ENCODE measurements at places on chromosomes 6 and 20.

DNA sequence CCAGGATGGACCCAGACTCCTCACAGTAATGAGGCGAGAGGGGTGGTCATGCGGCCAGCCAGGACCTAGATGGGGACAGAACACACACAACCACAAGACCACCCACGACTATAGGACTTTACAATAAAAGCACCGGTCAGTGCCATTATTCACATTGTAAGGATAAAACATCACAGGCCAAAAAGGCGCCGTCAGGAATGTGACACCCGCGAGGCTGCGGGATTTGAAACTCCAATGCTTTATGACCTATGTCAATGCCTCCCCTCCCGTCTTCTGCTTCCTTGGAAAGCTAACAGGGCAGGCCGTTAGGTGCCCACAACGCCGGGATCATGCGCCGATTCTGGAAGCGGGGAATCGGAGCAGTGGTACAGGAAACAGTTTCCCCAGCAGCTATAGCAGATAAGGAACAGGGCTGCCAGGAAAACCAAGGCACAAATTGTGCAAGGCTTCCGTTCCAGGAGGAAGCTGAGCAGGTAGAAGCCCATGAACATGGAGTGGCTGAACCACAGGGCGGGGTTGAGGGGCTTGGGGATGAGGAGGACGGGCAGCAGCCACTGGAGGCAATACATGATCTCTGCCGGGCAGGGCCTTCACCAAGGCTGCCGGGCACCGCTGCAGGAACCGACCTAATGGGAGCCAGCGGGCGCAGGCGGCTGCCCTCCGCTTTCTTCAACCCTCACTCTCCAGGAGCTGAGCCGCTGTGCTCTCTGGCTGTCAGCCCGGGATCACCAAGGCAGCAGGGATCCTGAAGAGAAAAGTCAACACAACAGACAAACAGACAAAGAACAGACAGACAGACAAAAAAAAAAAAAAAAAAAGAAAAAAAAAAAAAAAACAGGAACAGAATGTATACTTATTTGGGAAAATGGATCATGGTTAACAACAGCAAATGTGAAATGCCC, 2.2 kb upstream of the NNAT start:
- peak; percentile 78 for DNase-seq

- DNase-seq, result no peak
These were observed 33.0 kb downstream of the BACH2 start for GRCh38 chr6:90263633-90264032.

GRCh38 chr20:64131406-64131805, 24.0 kb upstream of the NPBWR2 start:
- DNase-seq, result peak; percentile 36

DNA sequence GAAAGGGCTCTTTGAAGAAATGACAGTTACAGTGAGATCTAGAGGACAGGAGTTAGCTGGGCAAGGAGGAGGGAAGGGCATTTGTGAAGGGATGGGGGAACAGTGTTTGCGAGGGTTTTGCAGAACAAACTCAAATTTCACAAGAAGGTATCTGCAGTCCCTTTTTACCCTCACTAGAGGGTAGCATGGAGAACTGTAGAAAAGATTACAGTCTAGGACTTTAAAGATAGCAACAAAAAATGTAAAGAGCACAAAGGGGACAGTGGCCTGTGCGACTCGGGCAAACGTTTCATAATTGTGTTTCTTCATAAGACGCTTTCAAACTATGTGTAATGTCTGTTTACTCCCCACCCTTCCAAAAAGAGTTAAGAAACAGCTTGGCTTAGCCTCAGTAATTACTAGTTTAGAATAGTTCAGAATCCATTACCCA, 21.2 kb upstream of the ASXL1 start:
- DNase-seq, result peak; percentile 59

DNA sequence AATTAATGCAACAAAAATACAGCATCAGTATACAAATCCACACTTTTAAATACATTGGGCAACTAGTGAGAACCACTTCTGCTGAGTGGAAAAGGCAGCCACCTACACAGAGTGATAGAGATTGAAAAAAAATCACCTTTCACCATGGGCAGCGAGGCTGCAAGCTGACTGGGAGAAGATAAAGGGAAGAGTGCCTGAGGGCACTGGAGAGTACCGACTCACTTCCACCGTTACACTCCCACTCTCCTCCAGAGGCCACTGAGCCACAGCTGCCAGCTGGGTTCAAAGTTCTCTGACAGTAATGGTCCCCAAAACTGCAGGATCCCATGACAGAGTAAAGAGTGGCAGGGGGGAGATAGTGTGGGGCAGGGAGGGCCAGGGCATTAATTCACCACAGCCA, 24.1 kb downstream of the PXT1 start:
- DNase-seq, result no peak

DNA sequence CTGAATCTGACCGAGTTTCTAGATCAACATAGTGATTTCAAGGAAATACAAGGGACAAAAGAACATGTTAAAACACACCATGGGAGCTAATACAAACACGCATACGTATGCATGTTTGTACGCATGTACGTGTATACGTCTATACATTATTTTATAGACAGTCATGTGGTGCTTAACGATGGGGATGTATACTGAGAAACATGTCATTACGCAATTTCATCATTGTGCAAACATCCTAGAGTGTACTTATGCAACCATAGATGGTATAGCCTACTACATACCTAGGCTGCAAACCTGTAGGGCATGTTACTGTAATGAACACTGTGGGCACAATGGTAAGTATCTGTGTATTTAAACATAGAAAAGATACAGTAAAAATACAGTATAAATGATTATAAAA, 25.0 kb upstream of the NELFCD start:
- DNase-seq, result no peak

DNA sequence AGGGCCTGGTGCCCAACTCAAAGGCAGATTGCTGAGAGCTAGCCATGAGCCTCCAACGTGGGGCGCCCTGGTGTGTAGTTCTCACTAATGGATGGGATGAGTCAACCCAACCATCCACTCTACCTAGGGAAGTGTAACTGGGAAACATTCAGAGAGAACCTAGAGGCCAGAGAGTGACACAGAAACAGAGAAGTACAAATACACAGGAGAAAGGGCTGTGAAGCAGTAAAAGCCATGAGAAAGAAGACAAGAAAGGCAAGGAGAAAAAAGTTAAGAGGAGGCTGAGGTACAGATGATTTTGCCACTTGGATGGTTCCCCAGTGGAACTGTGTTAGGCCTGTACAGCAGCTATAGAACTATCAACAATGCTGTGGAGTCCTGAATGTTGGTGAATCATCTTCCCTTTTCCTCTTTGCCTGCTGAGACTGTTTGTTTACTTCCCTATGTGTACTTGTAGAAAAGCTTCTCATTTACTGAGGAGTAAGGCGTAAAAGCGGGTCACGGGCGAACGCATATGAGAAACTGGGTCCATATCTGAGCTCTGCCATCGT, 39.0 kb downstream of the MAN1A1 start:
- DNase-seq, result peak; percentile 67

- DNase-seq, result no peak
These were observed 1.6 kb upstream of the TNFRSF6B start for GRCh38 chr20:63694584-63695423.

GRCh38 chr20:32674362-32674789, 635 bp upstream of the C20orf203 start:
- DNase-seq, result peak; percentile 80

- DNase-seq, result no peak
These were observed 15.8 kb downstream of the KLHL32 start for GRCh38 chr6:96940322-96940721.

GRCh38 chr20:53809217-53809616, 215.6 kb upstream of the ZNF217 start:
- DNase-seq, result no peak

- DNase-seq, result no peak
These were observed 25.2 kb downstream of the MEI4 start for GRCh38 chr6:77678048-77678447.

DNA sequence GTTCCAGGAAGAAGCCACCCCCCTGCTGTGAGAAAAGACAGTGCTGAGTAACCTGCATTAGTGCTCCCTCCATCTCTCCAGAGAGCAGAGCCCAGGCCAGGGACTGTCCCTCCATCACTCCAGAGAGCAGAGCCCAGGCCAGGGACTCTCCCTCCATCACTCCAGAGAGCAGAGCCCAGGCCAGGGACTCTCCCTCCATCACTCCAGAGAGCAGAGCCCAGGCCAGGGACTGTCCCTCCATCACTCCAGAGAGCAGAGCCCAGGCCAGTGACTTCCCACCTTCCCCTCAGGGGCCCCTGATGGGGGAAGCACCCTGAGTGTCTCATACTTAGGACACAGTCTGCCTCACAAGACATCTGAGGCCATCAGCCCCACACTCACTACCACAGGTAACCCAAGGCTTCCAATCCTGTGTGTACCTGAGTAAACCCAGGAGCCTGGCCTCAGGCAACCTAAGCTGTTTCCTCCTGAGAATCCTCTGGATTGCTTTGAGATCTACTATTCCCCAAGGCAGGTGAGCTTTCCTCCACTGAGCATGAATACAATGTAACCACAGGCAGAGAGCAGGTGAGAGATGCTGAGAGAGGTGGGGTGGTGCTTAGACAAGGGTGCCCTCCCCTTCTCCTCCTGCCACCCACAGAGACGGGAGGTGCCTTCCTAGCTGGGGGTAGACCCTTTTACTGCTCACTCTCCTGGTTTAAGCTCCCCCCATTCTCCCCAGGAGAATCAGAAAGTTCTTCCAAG, 4.9 kb downstream of the TBXT start:
- DNase-seq, result no peak

DNA sequence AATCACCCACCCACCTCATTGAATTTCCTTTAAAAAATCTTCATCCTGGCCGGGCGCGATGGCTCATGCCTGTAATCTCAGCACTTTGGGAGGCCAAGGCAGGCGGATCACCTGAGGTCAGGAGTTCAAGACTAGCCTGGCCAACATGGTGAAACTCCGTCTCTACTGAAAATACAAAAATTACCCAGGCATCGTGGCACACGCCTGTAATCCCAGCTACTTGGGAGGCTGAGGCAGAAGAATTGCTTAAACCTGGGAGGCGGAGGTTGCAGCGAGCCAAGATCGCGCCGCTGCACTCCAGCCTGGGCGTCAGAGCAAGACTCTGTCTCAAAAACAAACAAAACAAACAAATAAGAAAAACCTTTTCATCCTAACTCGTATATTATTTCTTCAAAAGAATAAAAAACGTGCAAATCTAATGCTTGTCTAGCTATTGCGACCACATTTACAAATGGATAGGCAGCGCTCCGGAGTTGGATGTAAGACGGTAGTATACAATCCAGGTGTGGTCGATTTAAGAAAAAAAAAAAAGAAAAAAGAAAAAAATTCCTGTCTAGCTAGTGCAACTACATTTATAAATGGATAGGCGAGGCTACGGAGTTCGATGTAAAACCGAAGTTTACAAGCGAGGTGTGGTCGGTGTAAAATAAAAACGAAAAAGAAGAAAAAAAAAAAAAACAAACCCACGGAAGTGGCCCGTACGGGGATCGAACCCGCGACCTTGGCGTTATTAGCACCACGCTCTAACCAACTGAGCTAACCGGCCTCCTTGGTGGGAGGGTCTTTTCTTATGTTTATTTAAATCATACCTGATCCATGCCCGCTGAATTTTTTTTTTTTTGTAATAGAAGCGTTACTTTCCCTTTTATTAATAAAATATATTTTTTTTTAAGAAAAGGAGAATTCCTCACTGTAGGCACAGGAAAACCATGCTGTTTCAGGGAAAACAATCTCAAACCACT, 70.7 kb upstream of the PRSS16 start:
- peak; percentile 61 for DNase-seq

GRCh38 chr6:149284904-149285303, 32.6 kb upstream of the TAB2 start:
- no peak for DNase-seq

DNA sequence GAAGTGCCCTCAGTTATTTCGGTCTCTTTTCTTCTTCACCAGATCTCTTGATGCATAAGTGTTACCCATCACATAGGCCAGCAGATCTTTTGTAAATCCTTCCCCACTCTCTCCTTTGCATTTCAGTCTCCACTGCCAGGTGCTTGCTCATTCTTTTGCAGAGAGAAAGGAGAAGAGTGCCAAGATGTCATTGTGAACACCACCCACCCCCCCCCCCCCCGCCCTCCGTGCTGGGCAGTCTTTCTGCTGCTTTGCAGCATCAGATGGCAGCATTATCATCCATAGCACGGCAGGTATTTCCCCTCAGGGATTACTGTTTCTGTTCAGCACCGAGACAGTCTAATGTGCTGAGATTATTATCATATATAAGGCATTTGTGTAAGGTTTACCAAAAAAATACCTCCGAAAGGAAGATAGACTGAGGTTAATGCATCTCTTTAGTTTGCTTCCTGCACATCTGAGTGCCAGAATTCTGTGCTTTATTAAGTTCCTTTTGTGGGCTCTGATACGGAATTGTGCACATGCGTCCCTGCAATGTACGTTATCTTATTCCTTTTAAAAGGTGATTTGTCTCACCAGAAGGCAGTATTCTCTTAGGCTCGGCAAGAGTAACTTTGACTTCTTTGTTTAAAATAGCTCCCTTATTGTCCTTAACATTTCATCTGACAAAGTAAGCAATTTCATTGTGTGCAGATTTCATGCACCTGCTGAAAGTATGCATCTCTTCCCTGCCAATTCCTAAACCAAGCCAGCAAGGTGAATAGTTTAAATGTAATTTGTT, 128.8 kb downstream of the PHACTR1 start:
- DNase-seq, result no peak

DNA sequence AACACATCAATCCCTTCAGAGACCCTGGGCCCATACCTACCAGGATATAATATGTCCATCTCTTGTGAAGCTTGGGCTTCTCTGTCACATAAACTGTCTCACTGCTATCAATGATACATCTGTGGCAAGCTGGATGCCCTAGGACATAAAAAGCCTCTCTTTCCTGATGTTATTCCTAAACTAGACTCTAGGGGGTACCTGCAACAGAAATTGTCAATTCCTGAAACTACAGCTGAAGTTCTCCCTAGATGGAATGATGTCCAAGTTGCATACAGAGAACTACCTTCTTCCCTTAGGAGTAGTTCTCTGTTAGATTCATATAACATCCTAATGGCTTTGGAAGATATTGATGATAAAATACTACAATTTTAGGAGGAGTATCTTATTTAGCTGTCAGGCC, 35.8 kb downstream of the TBX18 start:
- peak; percentile 50 for DNase-seq

DNA sequence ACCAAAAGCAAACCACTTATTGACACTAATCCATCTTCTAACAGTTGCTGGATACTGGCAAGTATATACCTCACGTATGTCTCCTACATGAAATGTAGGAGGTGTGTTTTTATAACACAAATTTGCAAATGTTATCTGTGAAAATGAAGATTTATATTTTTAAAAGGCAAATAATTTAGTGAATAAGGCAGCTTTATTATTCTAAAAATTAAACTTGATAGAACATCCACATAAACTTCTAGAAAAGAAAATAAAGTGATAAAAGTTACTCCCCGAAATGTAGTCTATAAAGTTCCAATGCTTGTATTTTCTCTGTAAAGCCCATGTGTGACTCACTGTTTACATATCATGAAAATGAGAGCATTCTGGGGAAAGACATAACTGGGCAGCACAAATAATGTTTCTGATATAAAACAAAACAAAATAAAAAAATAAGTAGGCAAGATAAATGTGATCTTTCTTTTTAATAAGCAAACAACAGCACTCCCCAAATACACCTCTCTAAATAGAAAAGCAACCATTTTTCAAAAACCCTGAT, 84.4 kb downstream of the MAP7 start:
- DNase-seq, result no peak

Measured in dermis blood vessel endothelial cell (primary cell).